ENCODE measurements at places on chromosomes 13 and 19.

GRCh38 chr13:27449936-27450828 is at the start of gene MTIF3:
TSS of gene MTIF3 (minus strand) at chr13:27450564. CDS start at chr13:27440448, 10,116 bp downstream.
- peak; percentile 70 for DNase-seq

DNA sequence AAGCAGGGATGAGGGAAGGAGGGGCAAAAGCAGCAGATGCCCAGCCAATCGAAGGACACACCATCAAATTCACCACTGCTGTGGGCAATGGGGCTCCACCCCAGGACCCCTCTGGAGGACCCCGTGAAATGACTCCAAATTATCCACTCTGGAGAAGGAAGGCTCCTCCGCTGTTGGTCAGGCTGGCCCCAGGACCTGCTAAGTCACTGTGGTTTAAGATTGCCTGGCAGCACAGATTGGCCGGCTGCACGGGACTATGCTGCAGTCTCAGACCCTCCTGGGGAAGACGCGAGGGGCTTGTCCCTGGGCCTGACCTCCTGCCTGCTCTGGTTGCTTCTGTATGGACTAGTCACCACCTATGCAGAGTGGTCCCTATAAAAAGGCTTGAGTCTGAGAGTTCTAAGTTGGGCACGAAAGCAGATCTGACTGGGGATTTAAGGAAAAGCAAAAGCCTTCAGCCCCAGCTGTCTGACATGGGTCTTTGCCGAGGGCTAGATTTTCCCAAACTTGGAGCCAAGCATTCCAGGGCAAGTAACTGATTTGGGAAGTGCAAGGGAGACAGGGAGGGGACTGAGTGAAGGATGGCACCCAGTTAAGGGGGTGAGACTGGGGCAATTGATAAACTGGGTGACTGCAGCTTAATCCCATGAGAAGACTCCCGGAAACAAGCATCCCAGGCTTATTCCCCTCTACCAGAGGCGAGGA is 91.7 kb downstream of the TSHZ3 start:
- DNase-seq, result no peak

GRCh38 chr13:76969488-76970365 is 21.4 kb downstream of the ACOD1 start:
- DNase-seq, result no peak

GRCh38 chr13:26074706-26075105 is 22.9 kb upstream of the SHISA2 start:
- no peak for DNase-seq

DNA sequence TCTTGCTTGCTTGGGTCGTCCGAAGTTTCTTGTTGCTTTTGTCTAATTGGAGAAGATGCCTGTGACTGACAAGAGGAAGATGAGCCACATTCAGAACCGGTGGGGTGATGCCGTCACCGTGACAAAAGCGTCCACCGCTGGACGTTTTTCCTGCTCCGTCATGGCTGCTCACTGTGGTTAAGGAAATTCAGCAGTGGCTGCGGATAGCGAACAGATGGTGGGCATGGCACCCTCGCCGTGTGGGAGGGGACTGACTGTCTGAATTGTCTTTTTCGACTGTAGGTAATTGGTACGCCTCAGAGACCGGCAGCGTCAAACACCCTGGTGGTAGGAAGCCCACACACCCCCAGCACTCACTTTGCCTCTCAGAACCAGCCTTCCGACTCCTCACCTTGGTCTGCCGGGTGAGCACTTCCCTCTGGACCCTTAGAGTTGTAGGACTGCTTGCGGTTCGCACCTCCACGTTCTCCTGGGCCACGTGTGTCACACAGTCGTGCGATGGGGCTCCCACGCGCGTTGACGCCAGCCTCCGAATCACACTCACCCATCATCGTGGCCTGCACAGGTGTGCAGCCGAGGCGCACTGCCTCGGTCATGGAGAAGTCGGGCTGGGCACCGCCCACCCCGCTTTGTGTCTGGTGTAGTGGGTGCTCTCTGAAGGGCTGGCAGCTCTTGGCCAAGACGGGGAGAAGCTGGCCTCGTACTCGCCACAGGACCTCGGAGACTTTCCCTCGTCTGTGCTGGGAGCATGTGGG is 26.5 kb downstream of the ATP4B start:
- no peak for DNase-seq

DNA sequence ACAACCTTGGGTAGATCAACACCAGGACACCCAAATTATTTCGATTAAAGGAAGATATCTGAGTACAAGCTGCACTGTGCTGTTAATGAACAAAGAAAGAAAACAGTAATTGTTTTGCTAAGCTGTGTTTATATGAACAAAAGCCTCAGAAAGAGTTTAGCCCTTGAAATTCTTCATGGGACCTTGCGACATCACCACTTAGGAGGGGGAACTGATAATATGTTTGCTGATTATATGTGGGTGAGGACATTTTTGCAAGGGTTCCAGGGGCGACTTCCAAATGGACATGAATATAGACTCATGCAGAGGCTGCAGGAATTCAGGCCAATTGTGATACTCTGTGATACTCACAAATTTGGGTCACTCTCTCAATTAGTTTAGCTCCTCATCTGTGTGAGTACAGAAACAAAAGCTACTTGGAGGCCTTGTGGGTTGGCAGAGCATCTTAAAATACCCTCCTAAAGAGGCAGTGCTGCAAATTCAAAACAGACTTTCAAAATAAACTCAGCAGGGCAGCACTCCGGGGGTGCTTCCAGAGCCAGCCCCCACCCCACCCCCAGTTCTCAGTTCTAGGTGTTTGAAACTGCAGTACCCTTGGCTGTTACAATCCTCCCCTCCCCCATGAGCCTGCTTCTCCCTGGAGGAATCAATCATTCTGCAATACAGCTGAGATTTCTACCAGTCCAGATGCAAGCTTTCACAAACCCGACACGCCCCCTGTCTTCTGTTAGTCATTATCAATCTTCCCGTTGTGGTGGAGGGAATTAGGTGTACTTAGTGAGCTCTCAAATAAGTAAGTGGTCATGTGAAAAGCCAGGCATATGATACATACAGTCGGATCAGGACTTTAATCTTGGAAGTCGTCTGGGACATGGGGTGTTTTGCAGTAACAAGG is 97.0 kb upstream of the MBNL2 start:
- DNase-seq, result no peak
